T-helper 17 cell (primary cell): ENCODE measurements at places on chromosomes 2 and 18. TPM values are rescaled to one million over a fixed set of nuclear protein-coding genes. Genes with fewer than 3 reads are reported as not detected.

GRCh38 chr18:68937029-68937599 is 139.2 kb downstream of the CCDC102B start:
- H3K4me1 ChIP-seq, result no peaks in the 10 kb centered on the region
- no peak for DNase-seq
- no peak overlapping the region for H3K4me3 ChIP-seq
- no peaks in the 10 kb centered on the region for H3K36me3 ChIP-seq
- H3K27me3 ChIP-seq, result no peaks in the 10 kb centered on the region

DNA sequence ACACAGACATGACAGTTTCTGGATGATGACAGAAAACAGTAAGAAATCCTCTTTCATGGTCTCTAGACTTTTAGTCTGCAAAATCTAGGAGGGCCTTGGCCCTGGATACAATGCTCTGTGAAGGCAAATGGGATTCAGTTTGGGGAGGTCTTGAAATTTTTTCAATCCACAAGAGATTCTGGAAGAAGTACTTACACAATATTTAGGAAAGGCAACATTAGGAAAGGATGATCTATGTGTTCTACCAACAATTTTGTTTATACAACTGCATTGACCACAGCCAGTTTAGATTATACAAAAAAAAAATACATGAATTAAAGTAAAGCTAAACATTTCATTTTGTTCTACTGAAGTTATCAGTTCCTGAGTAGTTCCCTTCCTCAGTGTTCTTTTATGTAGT is 208.0 kb downstream of the SRBD1 start:
- no peak overlapping the region for H3K4me3 ChIP-seq
- H3K27me3 ChIP-seq, result no peaks in the 10 kb centered on the region
- H3K4me1 ChIP-seq, result no peaks in the 10 kb centered on the region
- no peaks in the 10 kb centered on the region for H3K36me3 ChIP-seq
- H3K27ac ChIP-seq, result no peak overlapping the region
- DNase-seq, result no peak

DNA sequence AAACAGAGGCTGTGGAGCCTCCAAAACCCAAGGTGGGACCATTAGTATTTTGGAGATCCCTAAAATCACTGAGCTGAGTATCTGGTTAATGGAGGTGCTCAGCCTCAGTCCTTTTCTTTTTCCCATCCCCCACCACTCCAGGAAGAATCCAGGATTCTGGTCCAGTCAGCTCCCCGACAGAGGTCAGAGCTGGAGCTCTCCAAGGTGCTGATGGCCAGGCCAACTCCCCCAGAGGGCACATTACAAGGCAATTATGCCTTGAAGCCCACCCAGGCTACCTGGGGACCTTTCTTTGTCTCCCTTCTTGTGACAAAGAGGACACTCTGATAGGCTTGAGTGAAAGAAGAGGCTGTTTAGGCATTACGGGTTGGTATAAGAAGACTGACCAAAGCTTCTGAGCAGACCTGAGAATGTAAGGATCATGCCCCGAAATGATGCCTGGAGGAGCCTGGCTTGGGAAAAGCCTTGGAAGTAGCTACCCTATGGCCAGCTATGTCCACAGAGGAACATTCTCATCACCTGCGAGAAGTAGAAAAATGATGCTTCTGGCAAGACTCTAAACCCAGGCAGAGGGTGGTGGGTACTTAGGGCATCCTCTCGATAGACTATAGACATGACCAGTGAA is 102.5 kb upstream of the LDAH start:
- no peak overlapping the region for H3K4me3 ChIP-seq
- no peaks in the 10 kb centered on the region for H3K36me3 ChIP-seq
- H3K27me3 ChIP-seq, result peaks cover 21% of the 10 kb centered on the region
- no peak overlapping the region for H3K27ac ChIP-seq
- DNase-seq, result no peak

GRCh38 chr2:101502095-101502494 is 27.2 kb upstream of the RFX8 start:
- H3K36me3 ChIP-seq, result no peaks in the 10 kb centered on the region
- peaks cover 13% of the 10 kb centered on the region for H3K4me1 ChIP-seq
- peak overlapping the region; percentile 43 for H3K4me3 ChIP-seq

DNA sequence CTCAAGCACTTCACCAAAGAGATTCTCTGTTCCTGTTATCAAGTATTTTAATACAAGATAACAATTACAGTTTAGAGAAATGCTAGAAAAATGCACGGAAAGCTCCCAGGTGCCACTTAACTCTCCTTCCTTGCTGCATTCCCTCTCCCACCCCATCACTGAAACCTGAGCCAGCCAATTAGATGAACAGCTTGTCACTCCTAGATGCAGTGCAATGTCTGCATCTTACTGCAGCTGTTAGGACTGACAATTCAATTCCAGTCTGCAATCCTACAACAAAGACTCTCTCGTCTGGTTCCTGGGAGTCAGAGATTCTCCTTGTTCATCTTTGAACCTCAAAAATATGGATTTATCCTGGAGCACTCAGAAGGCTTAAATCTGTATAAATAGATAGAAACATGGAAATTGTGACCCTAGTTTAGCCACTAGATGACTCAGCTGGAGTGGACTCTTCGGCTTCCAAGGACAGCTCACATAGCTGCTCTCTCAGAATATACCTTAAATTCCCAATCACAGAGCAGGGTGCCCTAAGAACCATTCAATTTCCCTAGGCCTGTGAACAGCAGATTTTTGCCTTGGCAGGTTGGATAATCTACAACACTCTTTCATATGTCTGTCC is 311.1 kb downstream of the NRXN1 start:
- no peaks in the 10 kb centered on the region for H3K36me3 ChIP-seq
- no peaks in the 10 kb centered on the region for H3K27me3 ChIP-seq
- no peaks in the 10 kb centered on the region for H3K4me1 ChIP-seq
- no peak overlapping the region for H3K27ac ChIP-seq

DNA sequence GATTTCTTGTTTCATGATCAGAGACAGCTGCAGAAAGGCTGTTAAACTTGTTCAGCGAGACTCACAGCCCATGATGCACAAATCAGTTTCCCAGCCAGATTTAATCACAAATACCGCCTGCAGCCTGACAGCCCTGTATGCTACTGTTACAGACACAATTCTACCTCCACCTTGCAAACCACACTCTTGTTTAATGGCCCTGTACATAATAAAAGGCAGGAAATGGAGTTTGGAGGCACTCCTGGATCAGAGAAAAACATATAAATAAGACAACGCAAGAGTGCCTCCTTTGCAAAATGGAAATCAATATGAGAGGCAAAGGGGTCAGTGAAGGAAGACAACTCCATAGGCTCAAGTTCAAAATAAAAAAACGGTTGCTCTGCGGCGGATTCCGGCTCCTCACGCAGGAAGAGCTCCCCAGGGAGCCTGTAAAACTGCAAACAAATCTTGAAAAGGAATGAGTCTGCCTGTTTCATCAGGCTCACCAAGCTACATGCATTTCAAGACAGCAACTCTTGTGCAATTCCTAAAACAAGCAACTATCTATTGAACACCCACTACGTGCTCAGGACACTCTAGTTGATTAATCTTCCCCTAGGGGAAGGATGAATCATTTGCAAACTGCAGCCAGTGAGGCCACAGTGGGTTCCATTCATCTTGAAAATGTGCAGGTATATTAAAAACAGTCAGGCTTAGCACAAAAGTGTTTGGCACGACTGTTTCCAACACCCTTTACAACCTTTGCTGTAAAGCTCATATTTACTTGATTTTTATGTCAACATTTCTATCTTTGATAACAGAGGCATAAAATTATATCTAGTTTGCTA is 37.5 kb downstream of the TBC1D8 start:
- H3K27ac ChIP-seq, result no peak overlapping the region
- no peaks in the 10 kb centered on the region for H3K36me3 ChIP-seq
- H3K4me3 ChIP-seq, result no peak overlapping the region
- H3K27me3 ChIP-seq, result peaks cover 14% of the 10 kb centered on the region
- H3K4me1 ChIP-seq, result peaks cover 7% of the 10 kb centered on the region

DNA sequence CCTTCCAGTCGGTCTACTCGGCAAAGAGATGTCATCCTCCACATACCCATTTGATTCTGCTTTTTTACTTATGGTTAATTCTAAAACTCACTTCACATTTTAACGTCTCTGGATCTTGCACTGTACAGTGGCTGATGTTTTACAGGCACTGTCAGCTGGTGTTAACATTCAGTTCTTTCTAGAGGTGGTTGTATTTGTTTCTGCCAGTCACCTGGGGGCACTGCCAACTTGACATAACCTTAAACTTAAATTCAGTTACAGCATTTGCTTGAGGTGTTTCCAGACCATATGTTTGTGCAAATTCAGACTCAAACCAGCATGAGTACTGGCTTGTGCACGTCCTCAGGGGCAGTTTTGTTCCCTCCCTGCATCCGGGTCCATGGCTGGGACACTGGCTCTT is 5.3 kb upstream of the TMEM185B start:
- DNase-seq, result no peak
- peaks cover 38% of the 10 kb centered on the region for H3K4me1 ChIP-seq
- H3K27me3 ChIP-seq, result no peaks in the 10 kb centered on the region
- peak overlapping the region; percentile 81 for H3K27ac ChIP-seq
- H3K36me3 ChIP-seq, result peaks cover 2% of the 10 kb centered on the region

GRCh38 chr18:5051207-5051606 is 145.8 kb downstream of the AKAIN1 start:
- H3K4me3 ChIP-seq, result no peak overlapping the region
- H3K27ac ChIP-seq, result no peak overlapping the region
- H3K36me3 ChIP-seq, result no peaks in the 10 kb centered on the region
- H3K27me3 ChIP-seq, result peaks cover 4% of the 10 kb centered on the region

DNA sequence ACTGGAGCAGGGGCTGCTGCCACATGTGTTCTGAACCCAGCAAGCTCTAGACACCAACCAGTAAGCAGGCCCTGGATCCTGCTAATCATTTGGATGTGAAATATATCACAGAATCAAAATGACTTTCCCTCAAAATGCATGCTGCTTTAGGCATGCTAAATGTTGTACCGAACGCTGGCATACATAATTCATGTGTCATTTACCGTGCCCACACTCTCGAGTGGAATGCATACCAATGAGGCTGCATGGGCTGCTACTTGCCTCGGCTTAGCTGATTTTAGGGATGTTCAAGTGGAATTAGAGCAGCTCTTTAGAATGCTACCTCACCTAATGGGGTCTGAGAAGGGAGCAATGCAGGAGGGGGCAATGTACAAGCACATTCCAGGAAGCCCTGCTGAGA is 509.6 kb upstream of the RAB6C start:
- no peaks in the 10 kb centered on the region for H3K27me3 ChIP-seq
- no peak overlapping the region for H3K27ac ChIP-seq
- H3K4me1 ChIP-seq, result no peaks in the 10 kb centered on the region
- H3K36me3 ChIP-seq, result no peaks in the 10 kb centered on the region
- H3K4me3 ChIP-seq, result no peak overlapping the region
- DNase-seq, result no peak

DNA sequence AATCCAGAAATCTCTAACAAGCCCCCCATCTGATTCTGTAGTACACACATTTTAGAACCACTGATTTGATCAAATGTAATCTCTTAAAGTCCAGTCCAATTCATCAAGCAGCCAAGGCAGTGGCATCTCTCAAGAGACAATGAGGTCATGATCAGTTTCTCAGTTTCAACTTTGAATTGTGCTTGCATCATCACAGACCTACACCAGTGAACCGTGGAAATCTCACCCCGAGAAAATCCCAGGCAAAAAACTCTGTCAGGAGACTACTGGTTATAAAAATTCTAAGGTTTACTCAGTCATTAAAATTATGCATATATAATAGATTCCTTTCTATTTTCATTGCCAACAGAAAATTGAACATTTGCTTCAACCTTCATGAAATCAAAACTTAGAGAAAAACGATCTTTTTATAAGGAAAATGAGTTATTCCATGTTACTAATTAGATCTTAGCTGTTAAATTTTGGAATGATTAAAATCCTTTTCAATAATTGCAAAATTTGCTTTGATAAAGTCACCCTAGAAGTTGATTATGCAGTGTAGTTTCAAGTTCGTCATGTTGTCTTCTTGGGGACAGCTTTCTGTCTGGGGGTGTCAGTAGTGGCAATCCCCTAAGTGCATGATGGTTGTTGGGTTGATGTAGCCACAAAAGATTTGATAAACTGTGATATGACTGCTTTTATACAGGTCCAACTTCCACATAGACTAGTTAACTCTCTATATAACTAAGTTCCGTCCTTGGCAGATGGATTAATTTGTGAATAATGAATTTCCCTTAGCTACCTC is 235.0 kb downstream of the CAMKMT start:
- no peak overlapping the region for H3K27ac ChIP-seq
- H3K4me3 ChIP-seq, result no peak overlapping the region
- no peaks in the 10 kb centered on the region for H3K36me3 ChIP-seq
- DNase-seq, result no peak
- H3K27me3 ChIP-seq, result no peaks in the 10 kb centered on the region

DNA sequence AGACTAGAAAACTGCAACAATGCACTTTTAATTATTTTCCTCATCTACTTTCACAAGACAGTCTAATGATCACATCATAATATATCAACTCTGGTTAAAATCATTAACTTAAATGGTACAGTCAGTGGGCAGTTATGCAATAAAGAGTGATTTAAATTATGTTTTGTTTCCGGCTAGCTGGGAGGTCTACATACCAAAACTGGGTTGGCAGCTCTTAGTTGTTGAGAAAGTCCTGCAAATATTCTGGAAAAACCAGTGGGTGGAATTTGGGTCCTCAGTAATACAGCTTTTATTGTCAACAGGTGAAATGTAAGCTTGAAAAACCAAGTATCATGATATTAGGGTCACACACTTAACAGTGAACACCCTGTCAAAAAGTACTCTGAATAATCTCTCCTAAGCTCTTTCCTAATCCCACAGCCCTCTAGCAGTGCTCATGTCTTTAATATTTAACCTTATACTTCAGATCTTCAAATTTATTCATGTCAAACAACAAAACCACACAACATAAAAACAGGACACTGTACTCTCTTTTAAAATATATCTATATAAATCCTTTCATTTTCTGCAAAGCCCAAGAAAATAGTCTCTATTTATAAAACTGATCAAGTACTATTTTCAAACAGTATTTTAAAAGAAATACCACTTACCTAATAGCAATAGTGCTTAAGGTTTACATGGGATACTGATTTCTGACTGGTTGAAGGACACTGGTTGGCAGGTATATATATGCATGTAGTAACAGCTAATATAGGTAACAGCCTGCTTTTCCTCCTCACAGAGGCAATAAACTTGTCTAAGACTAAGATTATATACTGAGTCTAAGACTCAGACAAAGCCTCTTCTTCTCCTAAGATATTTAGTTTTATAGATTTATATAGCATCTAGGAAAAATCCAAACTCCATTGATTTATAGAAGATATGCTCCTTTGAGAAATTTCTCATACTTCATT is 103.8 kb downstream of the GAREM1 start:
- peaks cover 2% of the 10 kb centered on the region for H3K4me1 ChIP-seq
- no peak for DNase-seq
- peaks cover 31% of the 10 kb centered on the region for H3K27me3 ChIP-seq
- no peaks in the 10 kb centered on the region for H3K36me3 ChIP-seq
- no peak overlapping the region for H3K4me3 ChIP-seq
- no peak overlapping the region for H3K27ac ChIP-seq

Gene CERKL
- not detected for total RNA-seq

Gene TGFA
- total RNA-seq, result 3.8 TPM

Gene TXNDC2
- not detected for total RNA-seq

Gene ALK
- total RNA-seq, result not detected

Gene UBE2F
- total RNA-seq, result 34.6 TPM

Gene CXCR4
- total RNA-seq, result 1,429 TPM

Gene ERMN
- total RNA-seq, result 10.2 TPM

Gene CLIP4
- 41.6 TPM for total RNA-seq

Gene CCDC138
- 2.2 TPM for total RNA-seq
